Fibroblast of gingiva (primary cell): ENCODE measurements at places on chromosomes 1 and 21.
A peak's percentile ranks its signal among the peaks of the same experiment; 100 is the strongest.

DNA sequence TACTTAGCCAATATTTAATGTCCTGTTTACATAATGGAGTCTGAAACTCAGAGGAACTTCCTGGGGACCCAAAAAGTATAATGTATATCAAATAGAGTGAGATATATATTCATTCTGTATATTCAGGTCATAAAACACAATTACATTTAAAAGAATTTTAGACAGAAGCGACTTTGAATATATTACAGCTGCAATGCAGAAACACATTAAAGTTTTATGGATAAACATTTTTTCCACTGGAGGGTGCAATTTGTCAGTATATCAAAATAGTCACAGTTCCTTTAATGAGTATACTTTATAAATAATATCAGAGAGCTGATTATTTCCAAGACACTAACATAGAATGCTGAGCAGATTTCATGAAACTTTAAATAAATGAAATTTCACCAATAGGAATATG lies 43.9 kb upstream of the CRB1 start:
- DNase-seq, result no peak

GRCh38 chr21:41873005-41873404 lies 6.1 kb downstream of the PRDM15 start:
- no peak for DNase-seq

DNA sequence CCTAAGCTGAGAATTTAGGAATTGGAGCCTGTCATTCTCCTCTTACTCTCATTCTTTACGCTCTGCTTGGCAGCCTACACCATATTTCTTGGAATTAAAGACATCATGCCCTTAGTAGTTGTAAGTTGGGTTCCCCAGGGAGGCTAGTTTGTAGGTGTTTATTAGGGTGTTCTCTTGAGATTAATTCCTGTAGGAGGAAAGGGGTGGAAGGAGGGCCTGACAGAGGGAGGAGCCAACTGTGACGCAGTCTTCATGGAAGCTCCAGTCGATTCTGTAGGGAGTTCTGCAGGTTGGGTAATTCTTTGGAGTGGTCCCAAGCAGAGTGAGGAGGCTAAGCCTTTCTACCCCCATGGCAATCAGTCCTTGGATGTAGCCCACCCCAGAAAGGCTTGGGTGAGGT lies 111.4 kb downstream of the HHAT start:
- DNase-seq, result no peak

- no peak for DNase-seq
Measured at GRCh38 chr1:193079187-193079586, 19.8 kb downstream of the RO60 start.

GRCh38 chr1:204255966-204256365 lies 42.2 kb upstream of the GOLT1A start:
- DNase-seq, result no peak

DNA sequence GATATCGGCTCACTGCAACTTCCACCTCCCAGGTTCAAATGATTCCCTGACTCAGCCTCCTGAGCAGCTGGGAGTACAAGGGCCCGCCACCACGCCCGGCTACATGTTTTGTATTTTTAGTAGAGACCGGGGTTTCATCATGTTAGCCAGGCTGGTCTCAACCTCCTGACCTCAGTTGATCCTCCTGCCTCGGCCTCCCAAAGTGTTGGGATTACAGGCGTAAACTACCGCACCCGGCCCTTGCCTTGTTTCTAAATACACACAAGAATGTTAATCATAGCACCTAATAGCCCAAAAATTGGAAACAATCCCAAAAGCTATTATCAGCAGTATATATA lies 1.2 kb upstream of the MSTO1 start:
- no peak for DNase-seq

DNA sequence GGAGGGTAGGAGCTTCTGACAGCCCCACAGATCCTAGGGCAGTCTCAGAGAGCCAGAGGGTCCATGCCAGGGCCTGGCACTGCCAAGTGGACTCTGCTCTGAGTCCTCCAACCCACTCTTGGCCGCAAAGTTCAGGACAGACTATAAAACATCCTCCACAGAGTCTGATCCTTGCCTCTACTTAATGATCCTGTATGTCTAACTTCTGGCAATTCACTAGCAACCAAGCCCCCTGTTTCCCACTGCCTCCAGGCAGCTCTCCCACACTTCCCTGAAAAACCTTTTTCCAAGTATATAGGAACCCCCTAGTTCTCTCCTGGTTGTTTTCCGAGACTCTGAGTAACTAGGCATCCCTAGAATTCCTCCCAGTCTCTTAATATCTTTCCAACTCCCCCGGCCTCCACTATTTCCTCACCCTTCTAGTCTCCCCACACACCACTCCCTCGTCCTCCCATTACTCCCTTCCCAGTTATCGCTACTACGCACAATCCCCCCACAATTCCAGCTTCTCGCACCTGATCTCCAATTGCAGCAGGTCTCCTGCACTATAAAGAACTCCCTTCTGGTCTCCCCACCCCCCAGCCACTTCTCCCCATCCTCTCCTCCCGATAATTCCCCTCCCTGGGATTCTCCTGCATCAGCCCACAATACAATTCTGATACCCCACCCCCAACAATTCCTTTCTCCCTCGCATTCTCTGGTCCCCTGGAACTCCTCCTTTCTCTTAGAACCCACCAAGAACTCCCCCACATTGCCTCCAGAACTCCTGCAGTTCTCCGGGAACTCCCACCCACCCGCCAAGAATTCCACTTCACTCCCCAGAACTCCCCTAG lies 574 bp downstream of the IGSF9 start:
- DNase-seq, result no peak

- no peak for DNase-seq
Measured at GRCh38 chr1:158124034-158124433, 56.7 kb upstream of the CD1D start.

- DNase-seq, result no peak
Measured at GRCh38 chr1:246837418-246838117, 94.2 kb downstream of the AHCTF1 start.

GRCh38 chr1:181128592-181129497 lies 40.3 kb downstream of the IER5 start:
- DNase-seq, result no peak

GRCh38 chr1:64162804-64163203 lies 40.6 kb upstream of the UBE2U start:
- no peak for DNase-seq

- DNase-seq, result no peak
Measured at GRCh38 chr21:36699546-36700294, 805 bp downstream of the SIM2 start.

DNA sequence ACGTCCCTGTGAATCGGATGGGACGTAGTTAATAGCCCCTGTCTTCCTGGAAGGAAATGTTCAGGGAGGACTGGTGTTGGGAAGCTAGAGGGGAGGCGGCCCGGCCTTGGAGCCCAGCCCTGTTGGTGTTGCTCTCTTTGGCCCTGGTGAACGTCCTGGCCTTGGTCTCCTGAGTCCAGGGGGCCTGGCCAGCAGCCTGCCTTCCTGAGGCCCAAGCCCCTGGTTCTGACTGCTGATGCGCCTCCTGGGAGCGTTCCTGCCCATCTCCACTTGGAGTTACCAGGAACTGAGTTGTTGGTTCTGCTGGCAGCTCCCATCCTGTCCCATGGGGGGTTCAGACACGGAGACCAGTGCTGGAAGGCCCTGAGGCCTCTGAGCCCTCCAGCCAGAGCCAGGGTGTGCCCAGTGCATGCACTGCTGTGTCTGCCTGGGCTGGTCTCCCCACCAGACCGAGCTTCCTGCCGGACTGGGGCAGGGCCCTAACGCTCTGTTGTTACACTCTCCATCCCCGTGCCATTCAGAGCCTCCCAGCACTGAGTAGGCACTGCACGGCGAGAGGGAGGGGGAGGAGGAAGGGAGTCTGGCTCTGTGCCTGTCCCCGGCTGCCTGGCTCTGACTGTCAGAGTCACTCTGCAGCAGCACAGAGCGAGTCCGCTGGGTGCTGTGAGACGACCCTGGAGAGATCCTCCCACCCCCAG lies 382.5 kb upstream of the VAMP3 start:
- DNase-seq, result no peak

DNA sequence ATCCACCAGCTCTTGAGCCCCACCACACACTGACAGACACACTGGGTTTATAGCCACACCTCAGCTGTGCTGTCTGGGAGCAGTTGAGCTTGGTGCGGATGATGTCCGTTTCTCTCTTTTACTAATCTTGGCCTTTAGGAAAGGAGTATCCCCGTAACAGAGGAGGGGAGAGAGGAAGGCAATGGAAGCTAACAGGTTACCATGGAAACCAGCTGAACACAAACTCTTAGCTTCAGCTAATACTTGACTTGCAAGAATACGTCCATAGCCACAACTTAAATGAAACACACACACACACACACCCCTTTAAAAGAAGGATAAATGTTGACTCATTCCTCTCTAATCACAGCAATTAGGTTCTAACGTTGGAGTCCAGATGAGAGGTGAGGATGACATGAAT lies 28.0 kb upstream of the LRRN2 start:
- DNase-seq, result no peak

DNA sequence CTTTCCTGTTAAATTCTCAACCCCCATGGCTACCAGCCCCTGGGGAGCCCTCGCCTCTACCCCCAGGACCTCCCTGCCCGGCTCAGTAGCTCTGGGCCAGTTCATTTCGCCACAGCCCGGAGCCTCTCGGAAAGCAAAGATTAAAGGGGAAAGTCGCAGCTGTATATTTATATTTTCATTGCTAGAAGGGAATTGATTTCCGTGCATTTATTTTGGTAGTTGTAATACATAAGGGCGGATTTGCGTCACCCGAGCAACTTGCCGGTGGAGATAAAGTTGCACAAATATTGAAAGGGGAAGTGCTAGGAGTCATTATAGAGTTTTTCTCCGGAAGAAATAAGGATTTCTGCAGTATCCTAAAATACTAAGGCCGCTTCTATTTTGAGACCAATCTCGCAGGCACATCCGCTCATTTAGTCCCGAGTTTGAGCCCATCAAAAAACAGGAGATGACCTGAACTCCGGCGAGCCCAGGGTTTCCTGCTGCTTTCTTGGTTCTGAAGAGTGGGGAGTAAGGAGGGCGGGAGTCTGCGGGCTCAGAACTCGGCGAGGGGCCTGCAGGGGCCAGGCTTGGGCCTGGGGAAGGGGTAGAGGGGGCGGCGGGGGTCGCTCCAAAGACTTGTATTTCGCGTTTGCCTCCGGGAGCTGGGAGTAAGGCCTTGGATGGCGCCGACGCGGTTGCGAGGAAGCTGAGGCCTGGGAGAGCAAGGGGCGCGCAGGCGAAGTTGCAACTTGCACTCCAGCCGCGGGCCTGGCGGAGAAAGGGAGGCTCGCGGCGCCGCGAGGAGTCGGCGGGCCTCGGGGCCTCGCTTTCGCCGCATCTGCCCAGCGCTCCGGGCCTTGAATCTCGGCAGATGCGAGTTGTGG lies 2.5 kb upstream of the HLX start:
- no peak for DNase-seq

- DNase-seq, result peak; percentile 35
Measured at GRCh38 chr1:18907021-18907916, 4.9 kb upstream of the ALDH4A1 start.

DNA sequence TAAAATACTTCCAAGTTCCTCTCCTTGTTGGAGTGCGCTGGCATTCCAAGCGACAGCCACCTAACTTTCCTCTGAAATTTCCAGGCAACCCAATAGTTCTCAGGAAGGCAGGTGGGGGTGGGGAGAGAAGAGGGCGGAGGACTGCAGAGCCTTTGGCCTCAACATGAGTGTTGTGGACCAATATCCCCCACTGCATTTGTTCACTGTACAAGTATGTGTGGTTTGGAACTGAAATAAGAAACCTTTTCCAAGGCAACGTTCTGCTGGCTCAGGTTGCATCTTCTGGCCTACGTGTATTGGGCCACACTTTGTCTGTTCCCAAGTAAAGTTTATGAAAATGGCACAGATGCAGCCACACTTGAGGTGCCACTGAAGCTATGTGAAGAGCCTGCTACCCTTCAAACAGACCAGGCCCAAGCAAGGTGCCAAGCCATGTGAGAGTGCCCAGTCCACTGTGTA lies 153.4 kb downstream of the DHRS3 start:
- peak; percentile 94 for DNase-seq
